ENCODE measurements at places on chromosomes 16 and 17.
A peak's percentile ranks its signal among the peaks of the same experiment; 100 is the strongest.

DNA sequence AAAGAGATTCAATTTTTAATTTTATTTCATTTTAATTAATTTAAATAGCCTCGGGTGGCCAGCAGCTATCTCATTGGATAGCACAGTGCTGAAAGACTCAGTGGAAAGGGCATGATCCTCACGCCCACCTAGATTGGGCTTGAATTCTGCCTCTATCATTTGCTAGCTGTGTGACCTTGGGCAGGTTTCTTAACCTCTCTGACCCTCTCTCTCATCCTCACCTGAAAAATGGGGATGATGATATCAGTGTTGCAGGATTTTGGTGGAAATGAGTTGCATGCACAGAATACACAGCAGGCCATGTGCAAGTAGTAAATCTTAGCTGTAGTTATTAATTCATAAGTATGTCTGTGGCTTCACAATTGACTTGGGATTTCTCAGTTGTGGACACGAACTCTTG lies 272.4 kb upstream of the XYLT1 start:
- no peak for DNase-seq

GRCh38 chr16:88385112-88385594 lies 2.4 kb downstream of the ZNF469 start:
- DNase-seq: no peak

DNA sequence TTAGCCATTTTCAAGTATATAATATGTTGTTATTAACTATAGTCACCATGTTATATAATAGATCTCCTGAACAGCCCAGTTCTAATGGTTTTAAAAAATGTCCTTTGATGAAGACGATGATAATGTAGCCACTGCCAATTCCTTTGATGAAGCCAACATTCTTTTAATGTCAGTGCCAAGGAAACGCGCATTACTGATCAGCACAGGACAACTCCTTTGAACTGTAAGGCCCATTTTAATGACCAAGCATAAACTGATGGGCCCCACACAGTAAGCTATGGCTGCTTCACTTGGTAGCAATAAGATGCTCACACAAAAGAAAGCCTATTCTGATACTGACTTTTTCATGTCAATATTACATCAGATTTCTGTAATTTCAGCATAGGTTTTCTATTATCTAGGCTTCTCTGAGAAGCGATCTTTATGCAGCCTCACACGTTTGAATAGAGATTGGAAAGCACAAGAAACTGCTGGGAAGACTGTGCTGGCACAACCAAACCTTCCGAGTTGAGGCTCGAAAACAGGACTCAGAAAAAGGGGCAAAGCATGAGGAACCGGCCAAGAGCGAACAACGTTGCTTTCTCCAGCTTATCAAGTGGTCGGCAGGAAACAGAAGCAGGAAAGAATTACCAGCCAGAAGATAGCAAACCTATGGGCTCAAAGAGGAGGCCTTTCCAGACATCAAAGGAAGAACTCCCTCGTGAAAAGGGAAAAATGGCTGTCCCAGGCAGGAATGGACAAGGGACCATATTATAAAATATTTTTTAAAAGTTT lies 19.4 kb downstream of the ERN1 start:
- DNase-seq: no peak

GRCh38 chr16:5166486-5166885 lies 68.9 kb upstream of the EEF2KMT start:
- peak; percentile 15 for DNase-seq

GRCh38 chr16:6356911-6357310 lies 975.7 kb upstream of the RBFOX1 start:
- no peak for DNase-seq

GRCh38 chr17:22303865-22304264 lies 611.5 kb downstream of the KCNJ18 start:
- DNase-seq: no peak

DNA sequence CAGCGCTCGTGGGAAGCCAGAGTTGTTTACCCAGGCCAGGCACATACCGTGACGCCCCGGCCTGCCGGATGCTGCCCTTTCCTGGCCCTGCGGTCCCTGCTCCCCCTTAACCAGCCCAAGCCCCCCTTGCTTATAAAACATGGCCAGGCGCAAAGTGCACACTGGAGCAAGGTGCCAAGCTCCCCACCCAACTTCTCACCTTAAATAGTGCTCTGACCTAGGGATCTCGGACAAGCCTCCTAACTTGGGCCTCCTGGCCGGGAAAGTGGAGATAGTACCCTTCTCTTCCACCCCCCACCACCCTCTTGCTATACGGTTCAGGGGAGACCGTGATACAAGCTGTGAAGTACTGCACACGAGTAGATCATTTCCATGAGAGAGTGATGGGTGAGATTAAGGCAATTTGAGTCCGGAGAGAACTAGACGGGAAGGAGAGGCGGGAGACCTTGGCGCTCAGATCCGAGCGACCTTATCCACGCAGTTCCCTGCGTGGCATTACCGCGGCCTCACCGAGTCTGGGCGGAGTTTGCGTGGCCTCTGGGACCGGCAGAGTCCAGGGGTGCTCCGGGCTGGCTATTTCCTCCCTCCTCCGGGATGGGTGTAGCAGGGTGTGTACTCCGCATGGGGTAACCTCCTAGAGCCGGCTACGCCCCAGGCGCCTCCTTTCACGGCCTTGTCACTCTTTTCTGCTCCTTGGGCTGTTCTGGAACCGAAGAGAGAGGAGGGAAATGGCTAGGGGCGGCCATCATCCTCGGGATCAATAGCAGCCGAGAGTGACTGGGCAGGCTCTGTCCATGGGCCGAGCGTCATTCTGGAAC lies 4.4 kb upstream of the LHX1 start:
- no peak for DNase-seq

DNA sequence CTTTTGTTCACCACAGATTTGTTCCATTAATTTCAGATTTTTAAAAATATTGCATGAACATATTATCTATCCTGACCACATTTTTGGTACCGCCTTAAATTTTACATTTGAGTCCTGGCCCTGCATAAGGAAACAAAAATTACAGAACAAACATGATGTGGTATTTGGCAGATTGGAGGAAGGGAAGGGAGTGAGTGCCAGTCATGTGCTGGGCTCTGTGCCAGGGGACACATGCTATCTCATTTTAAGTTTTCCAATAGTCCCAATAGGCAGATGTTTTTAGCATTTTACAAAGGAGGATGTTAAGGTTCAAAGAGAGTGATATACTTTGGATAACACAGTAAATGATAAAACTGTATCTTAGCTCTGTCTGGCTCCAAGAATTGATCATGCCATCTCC lies 185.1 kb downstream of the CDK5R1 start:
- DNase-seq: peak; percentile 40

- peak; percentile 92 for DNase-seq
Observed at GRCh38 chr17:49556223-49556943, 19.3 kb upstream of the NXPH3 start.

- DNase-seq: peak; percentile 57
Observed at GRCh38 chr17:60087882-60088669, 9.4 kb upstream of the HEATR6 start.
